GM23248 (cell line): ENCODE measurements at places on chromosomes 7 and 10. TPM values are rescaled to one million over a fixed set of nuclear protein-coding genes. Genes with fewer than 3 reads are reported as not detected.
A peak's percentile ranks its signal among the peaks of the same experiment; 100 is the strongest.

DNA sequence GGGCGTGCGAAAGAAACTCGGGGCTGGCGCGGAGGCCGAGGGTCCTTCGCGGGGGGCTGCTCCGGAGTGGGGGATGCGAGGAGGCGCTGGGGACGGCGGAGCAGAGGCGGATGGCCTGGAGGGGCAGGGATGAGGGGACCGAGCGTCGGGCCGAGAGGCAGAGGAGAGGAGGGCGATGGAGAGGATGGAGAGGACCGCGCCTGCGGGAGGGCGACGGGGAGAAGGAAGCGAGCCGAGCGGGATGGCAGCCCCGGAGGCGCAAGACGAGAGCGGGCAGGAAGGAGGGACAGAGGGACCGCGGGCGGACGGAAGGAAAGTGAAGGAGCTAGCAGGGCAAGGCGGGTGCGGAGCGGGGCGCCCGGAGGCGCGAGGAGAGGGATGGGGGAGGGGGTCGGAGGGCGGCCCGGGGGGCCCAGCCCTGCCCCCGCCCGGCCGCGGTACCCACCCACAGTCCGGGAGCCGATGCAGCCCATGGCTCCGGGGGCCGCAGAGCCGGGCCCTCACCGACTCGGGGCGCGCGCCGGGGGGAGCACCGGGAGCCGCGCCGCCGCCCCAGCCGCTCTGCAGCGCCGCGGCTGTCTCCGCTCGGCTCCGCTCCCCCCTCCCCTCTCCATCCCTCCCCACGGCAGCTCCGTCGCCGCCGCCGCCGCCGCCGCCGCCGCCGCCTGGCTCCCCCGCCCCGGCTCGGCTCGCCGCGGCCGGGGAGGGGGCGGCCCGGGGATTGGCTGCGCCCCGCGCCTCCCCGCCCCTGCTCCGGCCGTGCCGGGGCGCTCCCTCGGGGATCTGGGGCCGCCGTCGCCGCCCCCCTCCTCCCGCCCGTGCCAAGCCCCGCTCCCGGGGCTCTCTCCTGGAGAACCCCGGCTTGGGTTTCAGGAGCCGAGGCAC is at the start of gene FAM131B:
Gene FAM131B (minus strand): TSS at position 583 of the 885 bp plus-strand sequence. CDS start 110 bp downstream, at position 473.
- peak; percentile 52 for DNase-seq

DNA sequence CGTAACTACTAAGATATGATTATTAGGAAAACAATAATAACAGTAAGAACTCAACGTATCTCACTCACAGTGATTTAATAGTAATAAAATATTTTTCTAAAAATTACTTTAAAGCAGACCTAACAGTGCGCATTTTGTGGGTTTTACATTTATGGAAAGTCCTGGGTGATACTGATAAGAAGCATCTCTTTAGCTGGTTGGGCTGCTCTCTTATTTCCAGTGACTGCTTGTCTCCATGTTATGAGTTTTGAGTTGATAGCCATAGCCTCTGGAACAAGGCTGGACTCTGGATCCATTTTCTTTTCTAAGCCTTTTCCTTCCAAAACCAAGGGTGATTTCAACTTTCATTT is 29.5 kb upstream of the INHBA start:
- DNase-seq = no peak

Gene ACSL5
- 1.8 and 3.2 TPM in 2 replicates for total RNA-seq

GRCh38 chr10:132469197-132469884 is 68.2 kb upstream of the INPP5A start:
- no peak for DNase-seq

Gene UTF1
- not detected in 2 replicates for total RNA-seq

GRCh38 chr7:80385508-80385907 is 126.4 kb downstream of the GNAT3 start:
- no peak for DNase-seq
